ENCODE measurements at places on chromosomes 3 and 15. TPM values are rescaled to one million over a fixed set of nuclear protein-coding genes. Genes with fewer than 3 reads are reported as not detected.

Gene LZTFL1
- total RNA-seq = 8.0 TPM

- no peak for DNase-seq
Observed at GRCh38 chr3:32743934-32744333, 58.9 kb downstream of the CNOT10 start.

GRCh38 chr3:124633524-124633923 lies 96.7 kb upstream of the UMPS start:
- no peak for DNase-seq

Gene TTLL3
- 18.2 TPM for total RNA-seq

Gene GUCA1C
- total RNA-seq = 10.7 TPM

Gene COX17
- 142 TPM for total RNA-seq

- DNase-seq = no peak
Observed at GRCh38 chr3:160069986-160070385, 81.4 kb downstream of the IL12A start.

DNA sequence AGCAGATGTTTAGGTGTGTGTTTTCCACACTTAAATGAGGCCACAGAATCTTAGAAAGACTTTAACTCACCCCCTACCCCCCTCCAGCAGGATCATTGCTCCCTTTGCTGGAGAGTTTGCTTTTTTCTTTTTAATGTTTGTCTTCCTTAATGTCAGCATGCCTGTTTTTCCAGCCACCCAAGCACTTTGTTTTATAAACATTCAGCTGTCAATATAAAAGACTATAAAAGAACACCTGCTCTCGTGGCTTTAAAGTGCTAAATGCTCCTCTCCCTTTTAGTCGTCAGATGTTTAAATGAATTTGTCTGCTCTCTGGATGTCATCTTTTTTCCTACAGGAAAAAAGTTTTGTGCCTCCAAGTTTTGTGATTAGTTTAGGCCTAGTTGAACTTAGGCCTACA lies 61.7 kb downstream of the SIDT1 start:
- DNase-seq = no peak

DNA sequence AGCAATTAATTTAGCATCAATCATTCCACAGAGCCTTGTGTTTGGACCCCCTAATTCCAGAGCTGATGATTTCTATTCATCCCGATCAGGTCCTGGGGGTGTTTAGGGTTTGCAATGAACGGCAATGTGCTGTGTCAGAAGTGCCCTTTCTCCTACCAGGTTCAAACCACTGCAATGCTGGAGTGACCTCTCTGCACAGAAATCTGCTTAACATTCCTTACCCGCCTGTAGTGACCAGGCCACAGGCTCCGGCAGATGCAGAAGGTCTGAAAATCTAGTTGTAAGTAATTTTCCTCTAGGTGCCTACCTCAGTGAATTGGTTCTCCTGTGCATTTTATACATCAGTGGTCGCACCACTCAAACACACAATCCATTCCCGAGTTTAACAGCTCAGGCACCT lies 725.3 kb upstream of the CFAP20DC start:
- DNase-seq = no peak

- DNase-seq = no peak
Observed at GRCh38 chr3:152097120-152097519, 171.6 kb upstream of the MBNL1 start.

Data from heart right ventricle (tissue), 16 donors.